ENCODE measurements at places on chromosomes 5 and 9.
A peak's percentile ranks its signal among the peaks of the same experiment; 100 is the strongest.

GRCh38 chr5:161547406-161547737 lies 847 bp upstream of the GABRB2 start:
- no peak for DNase-seq

DNA sequence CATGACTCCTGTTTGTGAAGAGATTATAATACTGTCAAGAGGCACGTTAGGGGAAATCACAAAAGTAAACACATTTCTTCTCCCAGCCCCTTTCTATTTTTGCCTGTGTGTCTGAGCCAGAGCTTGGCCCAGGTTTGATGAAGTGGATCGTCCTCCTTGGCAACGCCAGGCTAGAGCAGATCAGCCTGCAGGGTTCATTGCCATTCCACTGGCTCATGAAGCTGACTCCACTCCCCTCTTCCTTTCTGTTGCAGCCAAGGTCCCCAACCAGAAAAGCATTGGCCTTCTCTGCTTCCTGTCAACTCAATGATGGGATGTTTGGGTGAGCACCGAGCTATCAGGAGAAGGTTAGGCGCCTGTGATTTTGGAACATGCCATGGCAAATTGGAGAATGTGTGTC lies 3.3 kb downstream of the ADRB2 start:
- DNase-seq: peak; percentile 15

DNA sequence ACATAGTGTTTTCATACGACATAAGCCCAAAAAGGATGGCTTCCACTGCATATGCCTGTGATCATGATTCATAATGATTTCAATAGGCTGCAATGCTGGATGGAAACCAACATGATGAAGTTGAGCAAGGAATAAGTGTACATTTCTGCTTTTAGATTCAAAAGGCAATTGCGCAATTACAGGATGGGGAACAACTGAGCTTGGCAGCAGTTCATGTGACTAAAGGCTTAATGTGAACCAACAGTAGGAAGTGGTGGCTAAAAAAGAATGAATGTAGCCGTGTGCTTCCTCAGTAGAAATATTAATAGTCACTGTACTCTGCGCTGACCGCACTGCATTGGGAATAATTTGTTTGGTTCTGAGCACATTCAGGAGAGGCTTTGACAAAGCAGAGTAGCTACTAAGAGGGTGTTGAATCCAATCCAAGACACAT lies 51.2 kb downstream of the SLC1A3 start:
- DNase-seq: no peak

GRCh38 chr9:126615791-126616447 lies 2.2 kb downstream of the LMX1B start:
- DNase-seq: no peak

DNA sequence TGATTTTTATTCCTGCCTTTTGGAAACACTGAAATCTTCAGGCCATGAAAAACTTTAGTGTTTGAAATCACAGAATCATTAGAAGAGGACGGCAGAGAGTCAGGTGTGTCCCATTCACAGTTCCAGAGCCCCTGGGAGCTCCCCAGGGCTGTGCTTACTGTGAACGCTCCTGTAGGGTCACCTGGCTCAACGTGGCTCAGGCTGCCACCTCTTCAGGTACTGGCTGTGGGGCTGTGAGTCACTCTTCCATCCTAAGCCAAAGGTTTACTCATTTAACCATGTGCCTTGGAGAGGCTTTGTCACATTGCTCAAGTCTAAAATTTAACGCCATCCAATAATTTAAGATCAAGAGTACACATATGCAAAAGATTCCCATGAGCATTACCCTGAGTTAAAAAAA lies 50.2 kb upstream of the FSTL4 start:
- DNase-seq: no peak

DNA sequence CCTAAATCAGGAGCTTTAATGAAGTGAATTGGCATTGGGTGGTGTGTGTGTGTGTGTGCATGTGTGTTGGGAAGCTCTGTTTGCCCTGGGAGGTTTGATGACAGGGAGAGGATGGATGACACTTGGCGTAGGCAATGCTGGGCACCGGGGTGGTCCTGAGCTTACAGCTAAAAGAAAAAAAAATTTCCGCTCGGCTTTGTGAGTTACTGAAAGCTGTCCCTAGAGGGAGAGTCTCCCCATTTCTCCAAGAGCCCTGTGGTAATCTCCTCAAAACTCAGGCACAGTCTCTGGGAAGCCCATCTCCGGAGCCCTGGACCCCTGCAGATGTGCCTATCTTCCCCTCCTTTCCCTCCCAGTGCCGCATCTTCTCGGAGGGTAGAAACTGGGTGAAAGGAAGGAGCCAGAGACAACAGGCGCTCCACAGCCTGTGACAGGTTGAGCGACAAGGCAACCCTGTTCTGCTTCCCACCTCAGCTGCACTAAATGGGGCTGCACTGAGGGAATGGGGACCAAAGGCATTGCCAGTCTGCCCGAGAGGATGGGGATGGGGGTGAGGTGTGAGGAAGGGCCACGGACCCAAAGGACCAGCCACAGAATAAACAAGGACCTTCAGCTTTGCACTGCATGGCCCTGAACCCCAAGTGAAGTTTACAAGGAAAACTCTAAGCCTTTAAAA lies 35.8 kb upstream of the TIFAB start:
- no peak for DNase-seq

GRCh38 chr5:168661593-168662485 lies 82.7 kb upstream of the PANK3 start:
- DNase-seq: no peak

GRCh38 chr5:95081500-95081960 lies 203.4 kb downstream of the MCTP1 start:
- no peak for DNase-seq

- no peak for DNase-seq
Observed at GRCh38 chr9:36815566-36816348, 218.3 kb downstream of the PAX5 start.

DNA sequence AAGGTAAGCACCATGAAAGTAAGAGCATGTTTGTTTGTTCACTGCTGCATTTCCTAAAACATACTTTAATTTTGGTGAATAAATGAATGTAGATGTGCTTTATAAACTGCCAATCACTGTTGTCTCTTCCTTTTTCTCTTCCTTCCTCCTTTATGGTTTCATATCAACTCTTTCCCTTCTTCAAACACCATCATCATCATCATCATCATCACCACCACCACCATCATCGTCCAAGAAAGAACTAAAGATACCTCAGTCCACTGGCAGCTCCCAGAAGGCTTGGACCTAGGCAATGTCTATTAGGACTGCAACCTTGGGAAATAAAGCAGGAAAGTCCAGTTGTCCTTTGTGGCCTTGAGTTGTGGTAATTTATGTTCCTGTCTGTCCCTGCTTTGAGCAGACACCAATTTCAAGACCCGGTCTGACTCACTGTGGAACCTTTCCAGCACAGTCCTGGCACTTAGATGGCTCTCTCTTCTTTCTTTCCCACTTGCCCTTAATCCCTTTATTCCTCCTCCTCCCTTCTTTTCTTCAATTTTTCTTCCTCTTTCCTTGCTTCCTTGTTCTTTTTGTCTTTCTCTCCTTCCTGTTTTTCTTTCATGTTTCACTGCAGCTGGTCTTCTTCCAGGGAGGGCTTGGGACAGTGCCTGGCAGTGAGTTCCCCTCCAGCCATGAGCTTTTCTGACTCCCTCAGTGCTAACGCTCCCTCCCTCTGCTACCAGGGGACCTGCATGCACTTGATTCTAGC lies 99.3 kb downstream of the ANGPTL2 start:
- no peak for DNase-seq

GRCh38 chr9:134167530-134167931 lies 3.2 kb upstream of the RNU6ATAC start:
- no peak for DNase-seq

- DNase-seq: no peak
Observed at GRCh38 chr5:128644863-128645262, 106.8 kb upstream of the FBN2 start.

Measured in NCI-H345 (cell line).